HuH-7 (cell line): ENCODE measurements at places on chromosomes 2 and 18.

- DNase-seq = peak; percentile 25
Observed at GRCh38 chr18:45212181-45213039, 402.9 kb upstream of the SLC14A2 start.

DNA sequence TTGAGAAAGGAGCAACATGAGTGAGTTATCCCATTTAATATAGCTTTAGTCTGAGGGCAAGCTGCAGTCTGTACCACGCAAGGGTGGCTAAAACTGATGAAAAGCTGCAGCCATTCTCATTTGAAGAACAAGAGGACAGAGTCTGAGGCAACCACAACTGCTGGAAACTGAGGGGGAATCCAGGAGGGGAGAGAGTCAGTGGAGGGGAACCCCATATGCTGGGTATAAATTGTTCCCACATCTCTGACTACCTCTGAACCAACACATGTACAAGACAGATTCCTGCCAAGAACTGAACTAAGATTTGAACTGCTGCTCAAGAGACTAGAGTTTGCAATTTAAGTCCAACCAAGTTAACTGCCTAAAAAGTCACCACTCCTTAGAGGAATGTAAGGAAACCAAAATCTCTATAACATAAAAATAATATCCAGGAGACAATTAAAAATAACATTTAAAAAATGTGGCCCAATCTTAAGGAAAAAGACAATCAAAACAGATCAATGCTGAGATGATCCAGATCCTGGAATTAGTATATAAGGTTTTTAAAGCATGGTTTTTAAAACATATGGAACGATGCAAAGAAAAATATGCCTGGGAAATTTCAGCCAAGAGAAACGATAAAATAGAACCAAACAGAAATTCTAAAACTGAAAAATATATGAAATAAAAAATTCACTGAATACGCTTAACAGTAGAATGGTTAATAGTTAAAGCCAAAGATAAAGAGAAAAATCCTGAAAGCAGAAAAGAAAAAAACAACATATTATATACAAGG, 11.2 kb downstream of the CWC22 start:
- no peak for DNase-seq

DNA sequence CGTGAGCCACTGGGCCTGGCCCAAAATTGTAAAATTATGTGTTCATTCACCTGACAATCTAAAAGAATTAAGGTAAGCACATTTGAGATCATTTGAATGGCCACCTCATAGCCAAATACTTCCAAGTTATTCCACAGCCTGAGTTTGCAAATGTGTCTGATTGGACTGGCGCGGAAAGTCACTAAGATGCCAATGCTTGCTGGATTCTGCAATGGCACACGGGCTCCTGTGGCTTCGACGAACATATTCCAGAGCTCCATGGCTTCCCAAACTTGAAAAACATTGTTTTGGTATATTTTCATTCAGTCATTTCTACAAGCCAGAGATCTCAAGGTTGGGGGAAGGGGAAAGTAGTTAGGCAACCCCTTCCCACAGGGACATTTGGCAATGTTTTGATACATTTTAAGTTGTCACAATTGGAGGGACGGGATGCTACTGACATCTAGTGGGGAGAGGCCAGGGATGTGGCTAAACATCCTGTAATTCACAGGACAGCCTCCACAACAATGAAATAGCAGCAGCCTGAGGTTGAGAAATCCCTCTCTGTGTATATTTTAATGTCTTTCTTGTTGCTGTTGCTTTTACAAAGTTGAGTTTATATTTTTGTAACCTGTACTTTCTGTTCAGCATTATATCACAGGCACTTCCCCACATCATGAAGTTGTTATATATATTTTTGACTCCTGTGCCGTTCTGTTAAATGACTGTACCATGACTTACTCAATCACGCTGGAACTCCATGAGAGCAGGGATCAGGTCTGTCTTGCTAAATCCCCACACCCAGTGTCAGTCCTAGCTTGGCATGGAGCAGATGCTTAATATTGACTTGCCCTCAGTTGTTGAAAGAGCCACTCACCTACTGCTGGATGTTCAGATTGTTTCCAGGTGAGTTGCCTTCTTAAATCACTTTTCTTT, 56.9 kb downstream of the COL4A4 start:
- peak; percentile 27 for DNase-seq

GRCh38 chr2:96233436-96233835, 24.8 kb upstream of the STARD7 start:
- no peak for DNase-seq

DNA sequence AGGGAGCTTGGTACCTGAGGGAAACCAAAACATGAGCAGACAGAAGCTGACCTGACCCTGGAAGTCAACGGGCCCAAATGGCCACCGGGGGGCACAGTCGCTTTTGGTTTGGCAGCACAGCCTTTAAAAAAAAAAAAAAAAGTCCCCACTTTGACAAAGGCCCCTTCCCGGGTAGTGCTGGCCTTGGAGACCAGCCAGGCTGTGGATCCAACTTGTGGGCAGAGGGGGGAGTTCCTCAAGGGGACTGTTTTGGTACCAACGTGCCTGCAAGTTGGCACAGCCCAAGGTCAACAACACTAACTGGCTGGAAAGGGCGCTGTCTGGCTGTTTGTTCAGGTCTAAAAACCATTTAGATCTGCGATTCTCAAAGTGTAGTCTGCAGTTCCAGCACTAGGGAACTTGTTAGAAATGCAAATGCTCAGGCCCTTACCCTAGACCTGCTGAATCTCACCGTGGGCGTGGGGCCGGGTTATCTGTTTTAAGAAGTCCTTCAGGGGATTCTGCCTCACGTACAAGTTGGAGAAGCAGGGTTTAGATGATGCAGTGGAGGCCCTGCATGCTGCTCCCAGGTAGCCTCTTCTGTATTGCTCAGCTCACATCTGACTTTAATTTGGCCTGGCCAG, 83.0 kb downstream of the LPIN1 start:
- peak; percentile 50 for DNase-seq

GRCh38 chr2:235921508-235922191, 246.5 kb downstream of the GBX2 start:
- no peak for DNase-seq
